ENCODE measurements at places on chromosomes 1 and 21.
A peak's percentile ranks its signal among the peaks of the same experiment; 100 is the strongest.

DNA sequence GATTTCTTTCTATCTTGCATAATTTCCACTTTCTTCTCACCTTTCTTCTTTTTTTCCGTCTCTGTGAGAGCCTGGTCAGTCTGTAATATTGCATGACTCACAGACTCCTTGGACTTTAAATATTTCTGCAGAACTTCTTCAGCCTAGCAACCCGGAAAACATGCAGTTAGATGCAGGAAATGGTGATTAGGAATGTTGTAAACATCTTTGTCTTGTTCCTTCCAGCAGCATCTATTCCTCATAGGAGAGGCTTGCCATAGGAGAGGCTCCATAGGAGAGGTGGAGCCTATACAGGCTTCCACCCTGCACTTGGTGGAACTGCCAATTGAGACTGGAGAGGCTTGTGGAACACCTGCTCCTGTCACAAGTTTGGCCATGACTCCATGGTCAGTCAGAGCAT lies 10.0 kb downstream of the GBP5 start:
- no peak for DNase-seq

DNA sequence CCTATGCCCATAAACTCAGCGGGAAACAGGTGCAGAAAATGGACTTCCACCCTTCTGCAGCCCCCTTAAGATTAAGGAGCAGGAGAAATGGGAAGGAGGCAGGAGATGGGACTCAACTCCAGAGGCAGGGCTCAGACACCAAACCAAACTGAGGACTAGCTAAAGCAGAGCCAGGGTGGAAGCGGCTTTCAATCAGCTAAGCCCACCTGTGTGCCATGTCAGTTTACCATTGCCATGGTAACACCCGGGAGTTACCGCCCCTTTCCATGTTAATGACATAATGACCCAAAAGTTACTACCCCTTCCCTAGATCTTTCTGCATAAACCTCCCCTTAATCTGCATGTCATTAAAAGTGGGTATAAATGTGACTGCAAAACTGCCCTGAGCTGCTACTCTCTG lies 653.5 kb downstream of the PTPRU start:
- DNase-seq, result no peak

- peak; percentile 40 for DNase-seq
Observed at GRCh38 chr1:53560581-53561502, 101.6 kb downstream of the DMRTB1 start.

- no peak for DNase-seq
Observed at GRCh38 chr1:51644533-51645197, 27.8 kb downstream of the OSBPL9 start.

GRCh38 chr1:23177438-23178380 lies 9.1 kb upstream of the LUZP1 start:
- DNase-seq, result peak; percentile 89

DNA sequence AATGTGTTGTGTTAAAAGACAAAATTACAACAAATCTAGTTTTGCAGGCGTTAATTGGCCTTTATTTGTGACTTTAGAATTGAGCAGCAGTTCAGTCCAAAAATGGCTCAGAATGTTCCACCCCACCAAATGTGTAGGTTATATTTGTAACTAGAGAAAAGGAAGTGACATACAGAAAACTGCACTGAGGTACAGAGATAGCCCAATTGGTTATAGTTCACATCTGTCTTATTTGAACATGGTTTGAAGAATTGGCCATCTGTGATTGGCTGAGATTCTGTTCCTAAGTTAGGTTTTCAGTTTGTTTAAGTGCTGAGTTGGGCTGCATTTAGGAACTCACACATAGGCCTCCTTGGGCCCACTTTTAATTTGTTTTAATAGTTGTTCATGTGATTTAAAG lies 12.0 kb upstream of the FMO2 start:
- no peak for DNase-seq

DNA sequence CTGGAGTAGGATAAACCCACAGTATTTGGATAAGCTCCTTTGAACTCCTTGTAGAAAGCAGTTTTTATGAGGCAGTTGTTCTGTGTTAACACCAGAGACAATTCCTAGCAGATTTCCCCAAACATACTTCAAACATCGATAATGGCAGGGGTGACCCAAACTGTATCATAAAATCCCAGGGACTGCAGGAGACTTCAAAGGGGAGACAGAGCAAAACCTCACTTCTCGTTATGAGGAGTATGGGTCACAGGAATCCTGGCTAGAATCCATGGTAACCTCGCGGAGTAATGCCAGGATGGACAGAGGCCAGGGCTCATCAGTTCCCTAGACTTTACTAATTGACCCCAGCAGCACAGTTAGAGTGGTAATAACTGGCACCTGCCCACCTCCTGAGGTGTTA lies 148.0 kb downstream of the DHRS3 start:
- DNase-seq, result no peak

DNA sequence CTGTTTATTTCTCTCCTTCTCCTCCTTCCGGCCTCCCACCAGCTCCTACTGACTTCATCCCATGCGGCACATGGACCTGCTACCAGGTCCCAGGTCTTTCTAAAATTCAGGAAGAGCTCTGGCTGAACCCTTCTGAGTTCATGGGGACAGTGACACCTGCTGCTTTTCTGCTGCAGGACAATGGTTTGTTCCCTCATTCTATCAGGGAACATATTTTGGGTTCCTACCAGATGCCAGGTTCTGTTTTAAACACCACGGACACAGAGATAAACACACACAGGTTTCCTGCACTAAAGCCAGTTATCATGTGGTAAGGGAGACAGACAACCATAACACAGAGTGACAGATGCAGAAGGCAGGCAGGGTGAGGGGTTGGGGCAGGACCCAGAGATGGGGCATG lies 114.0 kb upstream of the RAB4A start:
- DNase-seq, result no peak

- no peak for DNase-seq
Observed at GRCh38 chr1:62230718-62231117, 36.1 kb downstream of the L1TD1 start.

DNA sequence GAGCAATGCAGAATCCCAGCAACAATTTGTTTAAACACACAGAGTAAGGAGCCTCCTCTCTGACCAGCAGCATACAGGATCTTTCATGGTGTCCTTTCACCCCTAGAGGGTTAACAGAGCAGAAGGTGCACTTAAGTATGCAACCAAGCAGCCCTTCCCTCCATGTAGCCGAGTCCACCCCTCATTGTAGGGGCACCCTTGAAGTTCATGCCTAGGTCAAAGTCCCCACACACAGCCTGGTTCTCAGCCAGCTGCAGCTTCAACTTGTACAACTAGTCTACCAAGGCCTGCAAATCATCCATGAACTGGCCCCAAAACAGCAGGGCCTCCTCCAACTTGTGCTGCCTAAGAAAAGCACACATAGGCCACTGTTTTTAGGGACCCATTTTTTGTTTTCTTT lies 7.0 kb upstream of the BMP8B start:
- no peak for DNase-seq

GRCh38 chr21:44379515-44379848 lies 26.1 kb downstream of the TRPM2 start:
- DNase-seq, result no peak

GRCh38 chr1:3906672-3907020 lies 6.6 kb upstream of the C1orf174 start:
- no peak for DNase-seq

DNA sequence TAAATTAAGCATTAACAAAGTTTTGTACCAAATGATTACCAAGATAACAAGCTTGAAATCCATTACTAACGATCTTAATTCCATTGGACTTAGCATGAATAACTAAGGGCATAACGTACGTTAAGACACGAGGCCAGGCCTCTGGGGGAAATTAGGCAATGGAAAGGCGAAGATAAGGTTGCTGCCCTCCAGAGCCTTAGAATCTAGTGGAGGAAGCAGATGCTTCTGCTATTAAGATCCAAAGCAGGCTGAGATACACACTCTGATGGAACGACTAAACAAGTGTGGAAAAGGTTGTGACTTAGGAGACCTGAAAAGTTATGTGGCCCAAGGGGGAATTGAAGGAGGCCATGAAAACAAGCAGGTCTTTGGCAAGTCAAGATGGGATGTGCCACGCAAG lies 6.0 kb downstream of the AKNAD1 start:
- DNase-seq, result no peak

- DNase-seq, result no peak
Observed at GRCh38 chr1:243354511-243355153, 98.8 kb downstream of the SDCCAG8 start.

- peak; percentile 57 for DNase-seq
Observed at GRCh38 chr1:231070758-231071444, 30.8 kb upstream of the FAM89A start.

DNA sequence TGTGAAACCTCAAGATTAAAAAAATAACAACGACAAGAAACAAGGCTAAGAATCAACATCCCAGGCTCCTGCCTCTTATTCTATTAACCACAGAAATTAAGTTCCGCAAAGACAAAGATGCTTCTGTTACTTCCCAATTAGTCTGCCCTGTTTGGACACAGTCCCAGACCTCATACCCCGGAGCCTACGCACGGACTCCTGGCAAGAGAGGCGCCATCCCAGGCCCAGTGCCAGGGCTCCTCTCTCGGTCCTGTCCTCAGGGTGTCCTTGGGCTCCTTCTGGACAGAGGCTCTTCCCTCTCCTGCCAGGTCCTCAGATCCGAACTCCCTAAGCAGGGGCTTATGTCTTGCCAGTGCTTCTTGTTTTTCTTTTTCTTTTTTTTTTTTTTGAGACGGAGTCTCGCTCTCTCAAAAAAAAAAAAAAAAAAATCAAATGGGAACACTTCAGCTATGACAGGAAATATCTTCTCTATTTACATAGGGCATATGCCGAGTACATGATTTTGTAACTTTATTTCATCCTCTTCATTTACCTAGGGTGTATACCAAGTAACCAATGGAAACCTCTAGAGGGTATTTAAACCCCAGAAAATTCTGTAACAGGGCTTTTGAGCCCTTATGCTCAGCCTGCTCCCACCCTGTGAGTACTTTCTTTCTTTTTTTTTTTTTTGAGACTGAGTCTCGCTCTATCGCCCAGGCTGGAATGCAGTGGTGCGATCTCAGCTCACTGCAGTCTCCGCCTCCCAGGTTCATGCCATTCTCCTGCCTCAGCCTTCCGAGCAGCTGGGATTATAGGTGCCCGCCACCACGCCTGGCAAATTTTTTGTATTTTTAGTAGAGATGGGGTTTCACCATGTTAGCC lies 11.7 kb upstream of the ENO1 start:
- peak; percentile 84 for DNase-seq

DNA sequence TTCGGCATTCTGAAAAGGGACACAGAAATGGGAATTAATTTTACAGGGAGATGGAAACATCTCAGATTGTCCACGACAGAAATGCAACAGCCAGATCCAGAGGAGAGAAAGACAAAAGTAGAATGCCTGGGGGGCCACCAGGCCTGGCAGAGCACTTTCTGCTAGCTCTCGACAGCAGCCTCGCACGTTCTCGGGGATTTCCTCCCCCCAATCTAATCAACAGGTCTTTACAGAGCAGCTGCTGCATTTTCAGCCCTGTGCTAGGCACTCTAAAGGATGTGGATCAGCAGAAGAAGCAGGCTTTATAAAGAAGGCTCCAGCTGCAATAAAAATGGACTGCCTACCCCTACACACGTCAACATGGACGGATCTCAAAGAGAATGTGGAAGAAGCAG lies 10.6 kb downstream of the CSRP1 start:
- DNase-seq, result no peak

- peak; percentile 87 for DNase-seq
Observed at GRCh38 chr1:1080122-1080757, 6.1 kb upstream of the RNF223 start.

- DNase-seq, result peak; percentile 92
Observed at GRCh38 chr1:42958488-42959319, at the start of gene SLC2A1. SLC2A1 (minus strand) TSS chr1:42958868; CDS start chr1:42958651, 217 bp downstream.

GRCh38 chr21:28516021-28516420 lies 476.7 kb downstream of the LTN1 start:
- DNase-seq, result no peak

GRCh38 chr1:215710036-215710898 lies 143.2 kb downstream of the KCTD3 start:
- DNase-seq, result no peak

DNA sequence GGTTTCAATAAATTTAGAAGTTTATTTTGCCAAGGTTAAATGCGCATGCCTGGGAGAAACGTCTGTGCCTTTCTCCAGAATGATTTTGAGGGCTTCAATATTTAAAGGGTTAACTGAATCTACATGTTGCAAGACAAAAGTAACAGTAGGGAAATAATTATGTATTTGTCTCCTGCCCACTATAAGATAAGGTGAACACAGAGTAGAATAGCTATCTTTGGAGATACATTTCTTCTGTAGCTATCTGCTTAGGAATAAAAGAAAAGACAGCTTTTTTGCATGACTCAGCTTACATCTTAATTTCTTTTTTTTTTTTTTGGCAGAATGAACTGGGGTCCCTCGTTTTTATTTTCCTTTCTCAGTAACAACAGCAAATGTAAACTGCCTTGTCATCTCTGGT lies 1351.6 kb downstream of the AMY1C start:
- DNase-seq, result no peak

DNA sequence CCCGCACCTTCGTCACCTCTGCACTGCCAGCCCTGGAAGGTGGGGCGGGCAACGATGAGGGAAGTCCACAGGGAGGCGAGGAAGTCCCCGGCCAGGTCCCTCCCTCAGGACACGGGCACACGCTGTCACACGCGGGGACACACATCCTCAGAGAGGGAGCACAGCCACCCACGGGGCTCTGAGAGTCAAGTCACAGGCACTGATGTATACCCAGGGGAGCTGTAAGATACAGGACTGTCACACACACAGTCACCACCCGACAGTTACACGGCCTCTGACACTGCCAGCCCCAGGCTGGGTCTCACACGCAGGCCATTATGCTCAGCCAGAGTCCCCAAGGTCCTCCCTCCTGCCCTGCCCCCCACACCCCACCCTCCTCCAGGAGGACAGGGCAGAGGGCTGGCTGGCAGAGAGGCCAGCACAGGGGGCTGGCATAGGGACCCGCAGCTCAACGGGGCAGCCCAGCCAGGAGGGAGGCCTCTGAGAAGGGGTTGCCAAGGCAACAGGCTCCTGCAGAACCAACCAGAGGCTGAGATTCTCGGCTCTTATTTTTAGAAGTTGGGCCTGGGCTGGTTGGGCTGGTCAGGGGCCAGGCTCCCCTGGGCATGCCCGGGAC lies 17.7 kb upstream of the ADGRB2 start:
- DNase-seq, result no peak

GRCh38 chr1:27787895-27788294 lies 14.9 kb downstream of the STX12 start:
- no peak for DNase-seq

DNA sequence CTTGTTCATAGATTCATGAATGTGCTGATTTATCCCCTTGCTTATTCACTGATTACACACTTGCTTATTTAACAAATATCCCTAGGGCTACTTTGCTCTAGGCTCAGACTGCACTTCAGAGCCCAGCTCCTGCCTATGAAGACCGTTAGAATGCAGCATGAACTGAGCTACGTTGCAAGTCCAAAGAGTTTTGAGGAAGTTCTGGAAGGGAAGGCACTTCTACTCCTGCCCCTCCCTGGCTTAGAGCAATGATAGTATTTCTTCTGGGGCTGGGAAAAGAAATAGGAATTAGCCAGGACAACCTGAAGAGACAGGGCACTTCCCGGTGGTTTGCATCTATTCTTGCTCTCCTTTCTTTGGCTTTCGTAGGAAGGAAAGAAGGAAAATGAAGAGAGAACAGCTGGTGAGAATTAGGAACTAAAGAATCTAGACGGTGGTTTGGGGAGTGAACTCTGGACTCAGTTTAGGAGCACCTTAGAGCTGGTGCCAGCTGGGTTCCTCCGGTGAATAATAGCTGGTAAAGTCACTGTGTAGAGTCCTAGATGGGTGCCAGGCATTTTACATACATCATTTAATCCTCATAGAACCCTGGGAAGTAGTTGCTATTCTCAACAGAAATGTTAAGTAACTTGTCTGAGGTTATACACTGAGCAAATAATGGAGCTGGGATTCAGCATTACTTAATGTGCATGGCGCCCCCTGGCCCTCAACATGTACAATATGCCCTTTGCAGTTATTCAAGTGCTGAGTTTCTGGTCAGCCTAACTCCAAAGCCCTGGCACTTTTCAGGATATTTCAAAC lies 65.9 kb downstream of the NDUFS5 start:
- peak; percentile 77 for DNase-seq

Measured in right forelimb (tissue), 1 donor.